ENCODE measurements at places on chromosomes 6 and 20. TPM values are rescaled to one million over a fixed set of nuclear protein-coding genes. Genes with fewer than 3 reads are reported as not detected.

DNA sequence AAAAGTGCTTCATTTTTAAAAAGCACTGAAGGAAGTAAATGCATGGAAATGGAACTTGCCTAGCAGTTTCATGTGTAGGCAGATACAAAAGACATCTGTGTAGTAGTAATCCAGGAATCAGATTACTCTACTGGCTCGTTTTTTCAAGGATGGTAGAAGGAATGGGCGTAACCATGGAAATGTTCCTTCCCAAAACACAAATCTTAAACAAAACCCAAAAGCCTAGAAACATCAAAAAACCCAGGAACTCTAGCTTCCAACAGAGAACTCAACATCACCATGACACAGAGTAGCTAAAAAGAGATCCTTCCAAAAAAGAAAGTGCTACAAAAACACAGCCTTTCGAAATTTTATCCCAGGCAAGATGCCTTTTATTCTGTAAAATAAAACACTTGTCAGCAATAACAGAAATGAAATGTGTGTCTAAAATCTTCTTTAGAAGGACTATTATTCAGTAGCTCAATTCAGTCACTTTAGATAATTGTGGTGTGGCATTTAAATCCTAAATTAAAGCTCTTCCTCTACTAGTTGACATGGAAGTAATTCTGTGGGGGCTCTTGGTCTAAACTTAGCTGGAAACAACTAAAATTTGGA lies 81.7 kb downstream of the FAM217A start:
- H3K4me1 ChIP-seq = no peaks in the 10 kb centered on the region
- no peak for DNase-seq
- H3K27me3 ChIP-seq = no peaks in the 10 kb centered on the region
- H3K36me3 ChIP-seq = no peaks in the 10 kb centered on the region
- H3K27ac ChIP-seq = no peak overlapping the region

The GSTA1 gene
- not detected for total RNA-seq

DNA sequence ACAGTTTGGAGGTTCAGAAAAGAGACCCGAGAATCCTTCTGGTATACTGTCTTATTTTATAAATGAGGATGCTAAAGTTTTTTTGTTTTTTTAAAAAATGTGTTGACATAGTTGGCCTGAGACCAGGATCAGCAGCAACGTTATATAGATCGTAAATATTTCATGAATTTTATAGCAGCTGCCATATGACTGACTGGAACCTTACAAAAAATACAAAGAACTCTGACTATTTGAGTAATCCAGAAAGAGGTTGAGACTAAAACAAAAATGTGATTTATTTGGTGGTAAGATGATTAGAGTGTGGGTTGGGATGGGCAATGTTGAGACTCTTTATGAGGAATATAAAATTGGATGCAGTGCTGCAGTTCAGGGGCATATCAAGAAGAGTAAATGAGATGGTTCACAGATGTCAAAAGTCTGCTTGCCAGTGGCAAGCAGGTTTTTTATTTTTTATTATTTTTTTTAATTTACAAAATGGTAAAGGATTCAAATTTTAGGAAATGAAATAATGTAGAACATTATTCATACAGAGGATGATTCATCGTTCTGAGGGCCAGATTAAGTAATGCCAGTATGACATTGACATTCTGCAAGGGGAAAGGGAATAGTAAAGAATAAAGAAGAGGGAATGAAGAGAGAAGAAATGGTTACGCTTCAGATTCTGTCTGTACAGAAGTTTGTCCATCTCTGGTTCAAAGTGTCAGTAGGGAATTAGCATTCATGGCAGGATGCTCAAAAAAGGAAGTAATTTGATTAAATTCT lies 58.5 kb downstream of the SCAF8 start:
- no peaks in the 10 kb centered on the region for H3K27me3 ChIP-seq
- H3K4me1 ChIP-seq = peaks cover 1% of the 10 kb centered on the region
- H3K4me3 ChIP-seq = no peak overlapping the region
- DNase-seq = no peak

GRCh38 chr6:20403766-20404640 lies 2.3 kb downstream of the E2F3 start:
- H3K27ac ChIP-seq = peak overlapping the region; percentile 98
- H3K27me3 ChIP-seq = no peaks in the 10 kb centered on the region
- peaks cover 60% of the 10 kb centered on the region for H3K4me1 ChIP-seq
- H3K36me3 ChIP-seq = peaks cover 41% of the 10 kb centered on the region
- peak overlapping the region; percentile 96 for H3K4me3 ChIP-seq
- peak; percentile 81 for DNase-seq

The NFATC2 gene
- total RNA-seq = 53.3 TPM

GRCh38 chr20:5030348-5031205 lies 29.3 kb upstream of the SLC23A2 start:
- H3K36me3 ChIP-seq = no peaks in the 10 kb centered on the region
- no peak for DNase-seq
- H3K27ac ChIP-seq = no peak overlapping the region
- H3K4me3 ChIP-seq = no peak overlapping the region
- peaks cover 2% of the 10 kb centered on the region for H3K27me3 ChIP-seq
- no peaks in the 10 kb centered on the region for H3K4me1 ChIP-seq

DNA sequence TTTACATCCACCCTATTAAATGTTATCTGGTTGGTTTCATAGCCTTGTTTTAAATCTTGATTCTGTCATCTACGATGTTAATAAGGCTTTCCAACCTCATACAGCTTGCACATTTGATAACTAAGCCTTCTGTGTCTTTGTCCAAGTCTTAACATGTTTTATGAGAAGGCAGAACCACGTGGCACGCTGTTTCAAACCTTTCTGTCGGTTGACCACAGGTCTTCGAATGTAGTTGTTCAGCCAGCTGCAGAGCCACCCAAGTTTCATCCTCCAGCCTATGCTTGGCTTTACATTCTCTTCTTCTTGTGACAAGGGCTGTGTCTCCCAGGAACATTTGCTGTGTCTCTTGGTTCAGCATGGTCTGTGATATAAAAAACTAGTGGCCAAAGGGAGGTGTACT lies 15.7 kb upstream of the SGK2 start:
- no peaks in the 10 kb centered on the region for H3K4me1 ChIP-seq
- no peak overlapping the region for H3K4me3 ChIP-seq
- no peaks in the 10 kb centered on the region for H3K27me3 ChIP-seq
- H3K27ac ChIP-seq = no peak overlapping the region
- no peak for DNase-seq
- peaks cover 3% of the 10 kb centered on the region for H3K36me3 ChIP-seq

The ME1 gene
- 0.13 TPM for total RNA-seq

DNA sequence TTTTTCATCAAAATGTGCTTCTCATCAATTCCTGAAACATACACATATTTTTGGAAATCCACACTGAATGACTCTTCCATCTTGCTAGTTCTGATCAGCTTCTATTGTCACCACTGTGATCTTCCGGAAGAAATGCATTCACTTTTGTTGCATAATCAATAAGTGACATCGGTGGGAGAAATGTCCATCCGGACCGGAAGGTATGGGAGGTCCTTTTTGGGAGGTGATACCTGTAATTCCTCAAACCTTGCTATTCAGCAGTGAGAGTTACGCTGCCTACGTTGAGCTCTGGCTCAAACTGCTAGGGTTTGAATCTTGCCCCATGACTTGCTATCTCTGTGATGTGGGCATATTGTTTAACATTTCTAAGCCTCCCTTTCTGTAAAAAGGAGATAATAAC lies 16.6 kb upstream of the TFB1M start:
- no peaks in the 10 kb centered on the region for H3K27me3 ChIP-seq
- no peak for DNase-seq
- peaks cover 12% of the 10 kb centered on the region for H3K4me1 ChIP-seq
- no peak overlapping the region for H3K4me3 ChIP-seq
- no peak overlapping the region for H3K27ac ChIP-seq
- peaks cover 2% of the 10 kb centered on the region for H3K36me3 ChIP-seq

DNA sequence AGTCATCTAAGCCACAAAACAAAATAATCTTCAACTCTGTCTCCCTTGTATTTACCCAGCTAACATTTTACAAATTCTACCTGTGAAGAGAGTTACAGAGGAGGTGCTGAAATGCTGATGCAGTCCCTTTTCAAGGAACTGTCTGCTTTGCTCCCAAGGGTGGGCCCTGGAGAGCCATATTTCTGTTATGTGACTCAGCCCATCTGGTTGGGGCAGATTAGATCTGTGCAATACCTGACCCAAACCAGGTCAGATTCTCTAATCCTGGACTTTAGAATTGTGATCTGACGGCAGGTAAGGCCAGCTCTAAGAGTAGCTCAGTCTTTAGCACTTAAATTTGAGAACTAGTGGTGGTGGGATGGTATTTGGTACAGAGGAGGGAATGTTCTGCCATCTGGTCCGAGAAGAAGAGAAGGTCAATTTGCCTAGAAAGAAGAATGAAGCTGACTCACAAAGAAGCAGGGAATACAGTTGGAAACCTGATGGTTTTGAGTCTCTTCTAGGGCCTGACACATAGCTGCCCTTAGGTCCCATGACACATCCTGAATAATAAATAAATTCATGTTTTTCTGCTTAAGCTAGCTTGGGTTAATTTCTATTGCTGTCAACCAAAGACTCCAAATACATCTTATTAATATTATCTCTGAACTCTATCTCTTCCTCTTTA lies 8.1 kb downstream of the ZNF311 start:
- DNase-seq = no peak
- H3K36me3 ChIP-seq = no peaks in the 10 kb centered on the region
- peaks cover 6% of the 10 kb centered on the region for H3K4me1 ChIP-seq
- no peak overlapping the region for H3K4me3 ChIP-seq

The SIRPD gene
- total RNA-seq = not detected

The PKIG gene
- 1.6 TPM for total RNA-seq

- no peak for DNase-seq
- H3K27ac ChIP-seq = peak overlapping the region; percentile 96
- no peaks in the 10 kb centered on the region for H3K27me3 ChIP-seq
- H3K4me3 ChIP-seq = peak overlapping the region; percentile 99
Measured at GRCh38 chr6:5261545-5262109, 314 bp downstream of the FARS2 start.

The IRF4 gene
- total RNA-seq = 178 TPM

The FAM209B gene
- total RNA-seq = 0.91 TPM

DNA sequence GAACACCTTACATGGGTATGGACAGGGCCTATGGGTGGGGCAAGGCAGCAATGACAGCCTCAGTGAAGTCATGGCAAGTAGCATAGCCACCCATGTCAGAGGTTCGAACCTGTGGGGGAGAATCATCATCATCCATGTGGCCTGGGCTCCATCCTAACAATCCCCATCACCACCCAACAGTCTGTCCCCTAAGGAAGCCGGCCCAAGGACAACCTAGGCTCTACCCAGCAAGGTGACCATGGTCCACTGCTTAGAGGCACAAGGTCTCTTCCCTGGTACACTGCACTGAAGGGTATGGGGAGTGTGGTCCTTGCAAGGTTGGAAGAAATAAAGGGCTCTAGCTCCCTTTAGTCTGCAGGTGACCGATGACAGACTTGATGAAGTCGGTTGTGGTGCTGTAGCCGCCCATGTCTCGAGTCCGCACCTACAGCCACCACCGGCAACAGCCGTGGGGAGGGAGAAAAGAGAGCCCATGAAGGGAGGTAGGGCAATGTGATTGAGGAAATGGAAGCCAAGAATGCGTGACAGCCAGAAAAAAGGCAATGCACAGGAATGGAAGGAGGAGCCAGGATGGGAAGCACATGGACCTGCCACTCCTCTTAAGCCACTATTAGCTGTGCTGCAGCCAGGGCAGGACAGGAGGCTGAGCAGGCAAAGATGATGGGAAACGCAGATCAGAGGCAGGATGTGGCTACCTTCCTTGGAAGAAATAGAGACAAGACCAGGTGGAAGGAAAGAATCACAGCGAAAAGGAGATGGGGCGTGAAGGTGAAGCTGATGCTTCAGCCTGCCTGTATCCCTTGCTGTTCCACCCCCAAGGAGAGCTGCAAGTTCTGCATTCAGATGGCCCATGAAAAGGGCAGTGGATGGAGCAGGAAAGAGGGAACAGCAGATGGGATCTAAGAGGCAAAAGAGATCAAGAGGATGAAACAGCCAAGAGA lies 5.3 kb downstream of the IDH3B start:
- peaks cover 78% of the 10 kb centered on the region for H3K36me3 ChIP-seq
- DNase-seq = no peak
- no peaks in the 10 kb centered on the region for H3K27me3 ChIP-seq
- H3K4me1 ChIP-seq = peaks cover 74% of the 10 kb centered on the region
- peak overlapping the region; percentile 44 for H3K27ac ChIP-seq

GRCh38 chr6:15434263-15434662 lies 188.4 kb downstream of the JARID2 start:
- H3K4me3 ChIP-seq = no peak overlapping the region
- peaks cover 15% of the 10 kb centered on the region for H3K36me3 ChIP-seq
- DNase-seq = no peak
- peaks cover 83% of the 10 kb centered on the region for H3K4me1 ChIP-seq
- no peaks in the 10 kb centered on the region for H3K27me3 ChIP-seq
- H3K27ac ChIP-seq = peak overlapping the region; percentile 81

The PERP gene
- 19.0 TPM for total RNA-seq

The CASS4 gene
- total RNA-seq = 13.2 TPM

DNA sequence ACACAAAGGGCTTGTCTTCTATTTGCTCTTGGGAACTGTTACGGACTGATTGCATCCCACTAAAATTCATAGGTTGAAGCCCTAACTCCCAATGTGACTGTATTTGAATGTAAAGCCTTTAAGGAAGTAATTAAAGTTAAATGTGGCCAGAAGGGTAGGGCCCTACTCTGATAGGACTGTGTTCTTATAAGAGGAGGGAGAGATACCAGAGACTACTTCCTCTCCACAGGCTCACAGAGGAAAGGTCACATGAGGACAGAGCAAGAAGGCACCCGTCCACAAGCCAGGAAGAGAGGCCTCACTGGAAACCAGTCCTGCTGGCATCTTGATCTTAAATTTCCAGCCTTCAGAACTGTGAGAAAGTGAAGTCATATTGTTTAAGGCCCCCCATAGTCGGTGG lies 211.9 kb downstream of the CDH26 start:
- H3K27ac ChIP-seq = no peak overlapping the region
- no peaks in the 10 kb centered on the region for H3K36me3 ChIP-seq
- no peaks in the 10 kb centered on the region for H3K27me3 ChIP-seq
- no peak for DNase-seq
- H3K4me1 ChIP-seq = no peaks in the 10 kb centered on the region
- no peak overlapping the region for H3K4me3 ChIP-seq

The ENPP5 gene
- not detected for total RNA-seq

GRCh38 chr20:61047515-61047914 lies 204.5 kb upstream of the CDH4 start:
- H3K4me1 ChIP-seq = no peaks in the 10 kb centered on the region
- H3K27ac ChIP-seq = no peak overlapping the region
- no peak for DNase-seq

DNA sequence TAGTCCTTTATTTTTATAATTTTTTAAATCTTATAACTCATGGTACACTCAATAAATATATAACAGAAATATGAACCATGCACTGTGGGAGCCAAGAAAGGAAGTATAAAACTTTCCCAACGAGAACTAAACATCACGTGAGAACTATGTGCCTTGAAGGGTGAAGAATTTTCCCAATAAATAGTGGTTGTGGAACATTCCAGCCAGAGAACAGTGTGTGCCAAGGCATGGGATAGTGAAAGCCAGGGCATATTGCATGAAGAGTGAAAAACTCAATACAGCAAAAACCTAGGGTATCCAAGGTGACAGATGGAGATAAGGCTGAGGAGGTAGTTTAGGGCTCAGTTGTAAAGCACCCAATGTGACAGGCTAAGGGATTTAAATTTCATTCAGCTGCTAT lies 86.1 kb downstream of the SIM1 start:
- no peak overlapping the region for H3K4me3 ChIP-seq
- H3K27ac ChIP-seq = no peak overlapping the region
- DNase-seq = no peak

GRCh38 chr6:32050562-32050961 lies 12.3 kb downstream of the CYP21A2 start:
- H3K27ac ChIP-seq = no peak overlapping the region
- peaks cover 6% of the 10 kb centered on the region for H3K27me3 ChIP-seq
- DNase-seq = no peak
- no peaks in the 10 kb centered on the region for H3K36me3 ChIP-seq
- no peak overlapping the region for H3K4me3 ChIP-seq
